ENCODE measurements at places on chromosomes 5 and 9. TPM values are rescaled to one million over a fixed set of nuclear protein-coding genes. Genes with fewer than 3 reads are reported as not detected.

GRCh38 chr5:149386166-149386565, 7.1 kb upstream of the IL17B start:
- no peak for DNase-seq

Gene C9orf43
- 0.36 TPM for total RNA-seq

DNA sequence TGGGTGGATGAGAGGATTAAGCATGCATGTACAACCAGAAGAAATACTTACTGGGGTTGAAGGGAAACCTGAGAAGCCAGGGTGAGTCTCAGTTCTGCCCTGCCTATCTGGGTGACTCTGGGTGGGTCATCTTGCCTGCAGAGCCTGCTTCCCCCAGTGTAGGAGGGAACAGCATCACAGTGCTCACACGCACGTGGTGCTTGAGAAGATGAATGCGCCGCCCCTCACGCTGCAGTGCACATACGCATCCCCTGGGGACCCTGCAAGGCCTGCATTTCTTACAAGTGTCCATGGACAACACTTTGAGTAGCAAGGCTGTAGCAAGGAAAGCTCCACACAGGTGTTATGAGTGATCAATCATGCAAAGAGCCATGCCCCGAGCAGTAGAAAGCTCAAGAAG, 18.7 kb upstream of the GABBR2 start:
- no peak for DNase-seq

Gene NMUR2
- not detected for total RNA-seq

DNA sequence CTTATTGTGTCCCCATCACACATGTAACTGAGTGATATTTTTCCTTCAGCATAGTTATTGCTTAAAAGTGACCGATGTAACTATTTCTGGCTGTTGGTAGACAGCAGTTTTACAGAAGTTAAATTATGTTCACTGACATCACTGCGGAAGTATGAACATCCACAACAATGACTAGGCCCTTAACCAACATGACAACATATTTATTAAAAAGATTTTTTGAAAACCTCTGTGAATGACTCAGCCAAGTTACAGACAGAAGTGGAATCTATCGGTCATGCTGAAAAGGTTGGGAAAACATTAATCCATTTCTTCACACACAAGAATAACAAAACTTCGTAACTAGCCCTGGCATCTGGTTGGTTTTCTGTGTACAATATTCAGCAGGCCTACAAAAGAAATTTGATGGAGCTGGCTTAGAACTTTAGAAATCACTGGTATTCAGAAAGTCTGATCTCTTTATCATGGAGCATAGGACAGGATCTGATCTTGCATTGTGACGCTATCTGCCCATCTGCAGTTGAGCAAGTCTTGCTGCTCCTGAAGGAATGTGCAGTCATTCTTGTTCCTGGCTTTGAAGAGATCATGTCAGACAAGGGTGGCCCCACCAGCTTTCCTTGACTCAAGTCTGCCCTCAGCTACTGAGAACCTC, 6.5 kb downstream of the GLIS3 start:
- peak; percentile 97 for DNase-seq

Gene CMYA5
- 0.90 TPM for total RNA-seq

GRCh38 chr5:172266071-172266675, 17.4 kb downstream of the UBTD2 start:
- peak; percentile 25 for DNase-seq

Gene CBY3
- total RNA-seq, result 0.18 TPM

DNA sequence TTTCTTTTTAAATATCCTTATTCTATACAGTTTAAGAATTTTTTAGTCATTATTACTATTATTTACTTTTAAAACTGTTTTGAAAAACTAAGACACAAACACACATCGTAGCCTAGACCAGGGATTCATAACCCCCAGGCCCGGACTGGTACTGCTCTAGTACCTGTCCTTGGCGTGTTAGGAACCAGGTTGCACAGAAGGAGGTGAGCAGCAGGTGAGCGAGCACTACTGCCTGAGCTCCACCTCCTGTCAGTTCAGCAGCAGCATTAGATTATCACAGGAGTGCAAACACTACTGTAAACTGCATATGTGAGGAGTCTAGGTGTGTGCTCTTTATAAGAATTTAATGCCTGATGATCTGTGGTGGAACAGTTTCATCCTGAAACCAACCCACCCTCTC, 357.0 kb downstream of the PTPRD start:
- DNase-seq, result no peak

DNA sequence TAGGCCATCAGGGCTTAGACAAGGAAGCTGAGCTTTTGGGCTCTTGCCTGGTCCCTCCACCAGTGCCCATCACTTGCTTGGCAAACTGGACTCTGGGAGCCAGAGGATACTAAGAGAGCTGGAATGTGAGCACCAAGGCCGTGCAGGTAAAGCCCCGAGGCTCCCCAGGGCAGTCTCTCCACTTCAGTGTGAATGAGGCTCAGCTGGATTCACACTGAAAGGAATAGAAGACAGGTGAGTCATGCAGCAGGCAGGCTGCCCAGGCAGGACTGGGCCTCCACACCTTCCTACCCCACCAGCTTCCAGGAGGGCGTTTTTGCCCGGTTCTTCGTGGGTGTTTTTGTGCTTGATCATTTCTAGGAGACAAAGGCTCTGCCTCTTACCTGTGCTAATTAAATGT, 7.3 kb upstream of the CTSV start:
- peak; percentile 7 for DNase-seq

DNA sequence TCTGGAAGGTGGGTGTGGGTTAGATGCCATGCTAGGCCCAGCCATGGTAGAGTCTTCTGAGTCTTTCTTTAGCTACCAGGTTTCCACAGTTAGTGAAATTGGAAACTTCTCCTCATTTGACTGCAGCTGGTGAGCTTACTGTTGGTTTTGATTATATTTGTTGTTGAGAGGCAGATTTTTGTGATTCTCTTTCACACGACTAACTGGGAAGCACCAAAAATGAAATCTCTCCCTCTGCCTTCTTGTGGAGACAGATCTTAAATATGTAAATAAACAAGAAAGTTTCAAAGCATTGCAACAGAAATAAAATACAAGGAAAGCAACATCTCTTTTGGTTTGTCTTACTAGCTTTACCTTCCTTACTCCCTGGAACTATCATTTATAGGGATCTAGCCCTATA, 122.2 kb downstream of the CEMIP2 start:
- DNase-seq, result no peak

- DNase-seq, result no peak
These were observed 112.3 kb upstream of the RAD23B start for GRCh38 chr9:107170801-107171200.
